ENCODE measurements at places on chromosomes 7 and 10.

GRCh38 chr10:43257347-43258210 is 9.3 kb downstream of the RASGEF1A start:
- DNase-seq = no peak

- DNase-seq = no peak
These were observed 813.0 kb downstream of the TYW1 start for GRCh38 chr7:67809586-67809985.

- DNase-seq = no peak
These were observed 124.4 kb upstream of the KIF5B start for GRCh38 chr10:32180390-32181280.

- no peak for DNase-seq
These were observed 104.6 kb upstream of the PPIF start for GRCh38 chr10:79242620-79243152.

- DNase-seq = peak; percentile 64
These were observed 34.0 kb downstream of the TMEM270 start for GRCh38 chr7:73894733-73895551.

- DNase-seq = no peak
These were observed 91.4 kb upstream of the CAPZA2 start for GRCh38 chr7:116770941-116771340.

- no peak for DNase-seq
These were observed 89.1 kb downstream of the MMRN2 start for GRCh38 chr10:86868353-86868752.

GRCh38 chr10:821322-821721 is 110.2 kb downstream of the LARP4B start:
- DNase-seq = no peak

- DNase-seq = no peak
These were observed 25.0 kb downstream of the SPAG6 start for GRCh38 chr10:22370320-22370719.

DNA sequence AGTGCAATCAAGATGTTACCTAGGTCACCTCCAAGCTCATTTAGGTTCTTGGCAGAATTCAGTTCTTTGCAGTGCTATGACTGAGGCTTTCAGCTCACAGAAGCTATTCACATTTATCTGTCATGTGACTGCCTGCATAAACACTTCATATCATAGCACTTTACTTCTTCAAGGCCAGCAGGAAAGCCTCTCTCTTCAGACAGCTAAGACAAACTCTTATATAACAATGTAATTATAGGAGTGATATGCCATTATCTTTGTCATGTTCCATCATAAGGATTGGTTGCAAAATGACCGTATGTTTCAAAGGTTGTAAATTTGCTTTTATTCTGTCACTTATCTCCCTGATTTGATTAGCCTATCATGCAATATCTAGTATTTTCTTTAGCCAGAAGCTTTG is 78.8 kb upstream of the TMEM196 start:
- DNase-seq = no peak

DNA sequence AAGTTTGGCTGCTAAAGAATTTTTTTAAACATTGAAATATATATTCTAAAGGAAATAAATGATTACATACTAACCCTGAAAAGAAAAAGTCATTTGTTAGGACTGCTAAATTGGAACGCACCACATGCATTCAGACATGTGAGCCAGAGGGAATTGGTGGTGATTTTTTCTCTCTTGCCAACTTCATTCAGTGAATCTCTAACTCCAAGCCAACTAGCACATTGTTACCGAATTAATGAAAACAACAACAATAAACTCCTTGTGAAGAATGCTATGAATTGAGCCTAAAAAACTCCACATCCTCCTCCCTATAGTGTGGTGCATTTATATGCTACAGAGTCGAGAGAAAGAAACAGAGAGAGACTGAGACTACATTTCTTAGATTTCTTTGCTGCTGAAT is 135.5 kb upstream of the CACNA2D1 start:
- no peak for DNase-seq

DNA sequence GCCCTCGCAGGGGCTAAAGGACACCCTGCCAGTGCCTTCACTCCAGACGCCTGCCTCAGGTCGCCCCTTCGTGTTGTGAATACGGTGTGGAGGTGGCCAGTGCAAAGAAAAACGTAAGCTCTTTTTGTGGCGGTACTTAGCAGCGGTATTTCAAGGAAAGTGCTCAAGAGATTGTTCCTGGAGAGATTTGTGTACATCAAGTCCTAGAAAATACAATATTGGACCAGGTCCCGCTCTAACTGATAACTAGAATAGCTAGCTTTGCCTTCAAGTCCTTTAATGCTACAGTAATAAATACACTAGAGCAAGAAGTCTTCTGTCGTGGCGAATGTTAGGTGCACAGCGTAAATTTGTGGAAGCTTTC is 689 bp downstream of the PLCE1 start:
- DNase-seq = no peak

- no peak for DNase-seq
These were observed 716.1 kb downstream of the PARD3 start for GRCh38 chr10:34098821-34099567.

- DNase-seq = no peak
These were observed 40.6 kb downstream of the SH3PXD2A start for GRCh38 chr10:103814626-103815370.

DNA sequence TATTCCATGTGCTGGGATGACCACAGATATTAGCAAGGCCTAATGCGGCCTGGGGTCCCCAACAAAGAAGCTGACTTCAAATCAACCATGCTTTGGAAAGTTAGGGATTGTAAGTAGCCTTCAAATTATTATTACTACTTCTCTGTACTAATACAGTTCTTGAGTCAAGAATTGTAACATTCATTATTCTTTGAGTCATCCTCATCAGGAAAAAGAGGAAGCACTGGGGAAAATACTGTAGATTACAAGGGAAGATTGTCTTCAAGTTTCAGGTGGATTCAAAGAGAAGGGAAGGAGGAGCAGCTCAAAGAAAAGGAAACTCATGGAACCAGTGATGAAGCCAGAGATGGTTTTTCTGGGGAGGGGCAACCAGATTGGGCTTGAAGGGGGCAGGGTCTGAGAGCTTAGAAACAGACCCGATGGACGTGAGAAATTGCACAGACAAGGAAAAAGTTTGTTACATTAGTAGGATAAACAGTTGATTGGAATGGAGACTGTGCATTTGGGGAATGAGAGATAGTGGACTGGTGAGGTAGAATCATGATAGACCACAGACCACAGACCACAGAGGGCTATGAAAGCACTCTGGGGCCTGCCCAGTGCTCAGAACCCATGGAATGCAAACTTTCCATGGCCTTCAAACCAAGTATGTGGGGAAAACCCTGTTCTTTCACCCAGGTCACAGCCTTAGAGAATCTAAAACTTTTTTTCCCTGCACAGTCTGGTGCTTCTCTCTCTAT is 209.9 kb downstream of the ZNF365 start:
- no peak for DNase-seq

GRCh38 chr10:112851588-112852211 is 98.3 kb upstream of the TCF7L2 start:
- DNase-seq = no peak

- no peak for DNase-seq
These were observed 60.4 kb downstream of the C10orf67 start for GRCh38 chr10:23284155-23284554.

DNA sequence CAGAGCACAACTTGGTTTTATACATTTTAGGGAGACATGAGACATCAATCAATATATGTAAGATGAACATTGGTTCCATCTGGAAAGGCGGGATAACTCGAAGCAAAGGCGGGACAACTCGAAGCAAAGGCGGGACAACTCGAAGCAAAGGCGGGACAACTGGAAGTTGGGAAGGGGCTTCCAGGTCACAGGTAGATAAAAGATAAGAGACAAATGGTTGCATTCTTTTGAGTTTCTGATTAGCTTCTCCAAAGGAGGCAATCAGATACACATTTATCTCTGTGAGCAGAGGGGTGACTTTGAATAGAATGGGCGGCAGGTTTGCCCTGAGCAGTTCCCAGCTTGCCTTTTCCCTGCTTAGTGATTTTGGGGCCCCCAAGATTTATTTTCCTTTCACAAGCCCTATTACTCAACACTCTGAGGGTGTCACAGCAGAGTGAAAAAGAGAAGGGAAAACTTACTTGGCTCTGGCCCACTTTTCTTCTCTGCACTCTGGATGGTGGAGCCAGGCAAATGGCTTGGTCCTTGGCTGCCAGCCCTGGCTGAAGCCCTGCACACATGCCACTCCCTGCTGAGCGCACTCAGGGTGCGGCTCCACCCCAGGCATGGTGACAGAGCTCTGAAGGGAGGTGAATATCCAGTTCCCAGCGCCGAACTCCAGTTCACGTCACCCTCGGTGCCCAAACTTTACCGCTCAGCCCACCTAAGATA is 46.7 kb downstream of the PARD3 start:
- no peak for DNase-seq

- DNase-seq = peak; percentile 20
These were observed 19.9 kb downstream of the TCAF1 start for GRCh38 chr7:143882020-143882603.

DNA sequence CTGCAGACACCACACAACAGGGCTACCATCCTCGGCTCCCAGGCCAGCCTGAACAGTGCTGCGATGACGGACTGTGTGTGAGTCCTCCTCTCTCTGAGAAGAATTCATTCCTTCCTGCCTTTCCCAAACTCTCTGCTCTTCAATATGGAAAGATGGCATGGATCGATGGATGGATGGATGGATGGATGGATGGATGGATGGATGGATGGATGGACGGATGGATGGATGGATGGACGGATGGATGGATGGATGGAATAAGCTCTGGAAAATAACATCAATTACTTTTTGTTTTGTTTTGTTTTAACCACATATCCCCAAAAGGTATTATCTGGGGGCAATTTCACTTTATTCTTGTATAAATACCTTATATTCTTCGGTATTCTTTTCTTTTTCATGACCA is 151.9 kb downstream of the AKR1D1 start:
- no peak for DNase-seq

DNA sequence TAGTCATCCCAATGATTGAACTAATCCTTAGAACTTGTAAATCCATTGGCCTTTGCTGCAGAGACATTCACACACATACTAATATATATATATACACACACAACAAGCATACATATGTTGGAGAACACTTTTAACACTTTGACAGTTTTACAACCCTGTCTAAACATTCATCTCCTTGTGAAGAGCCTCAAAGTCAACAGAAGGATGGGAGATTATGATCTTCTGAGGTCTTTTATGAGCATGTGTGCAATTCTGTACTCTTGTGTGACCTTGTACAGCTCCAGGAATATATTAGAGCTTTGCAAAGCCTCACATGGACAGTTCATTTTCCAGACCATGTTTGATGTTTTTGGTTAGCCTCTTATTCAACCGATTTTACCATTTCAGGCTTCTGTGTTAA is 589.0 kb downstream of the NXPH1 start:
- no peak for DNase-seq

DNA sequence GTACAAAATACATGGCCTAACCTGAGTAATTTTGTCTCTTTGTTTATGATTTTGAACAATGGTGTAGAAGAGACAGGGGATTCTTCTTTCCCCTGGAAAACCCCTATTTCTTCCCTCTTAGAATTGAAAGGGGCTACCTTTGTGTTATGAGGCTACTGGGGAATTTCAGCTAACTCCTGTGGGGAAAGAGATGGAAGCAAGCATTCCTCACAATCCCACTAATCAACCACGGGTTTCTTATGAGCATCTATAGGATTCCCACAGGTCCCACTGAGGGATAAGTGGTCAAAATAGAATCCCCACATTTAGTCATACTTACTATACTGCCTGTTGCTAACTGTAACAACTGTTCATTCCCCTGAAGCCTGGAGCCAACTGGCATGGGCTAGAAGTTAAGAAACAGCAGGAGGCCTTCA is 32.2 kb upstream of the ITGB8 start:
- no peak for DNase-seq

- DNase-seq = no peak
These were observed 1158.0 kb upstream of the C7orf33 start for GRCh38 chr7:147432576-147432975.

- DNase-seq = peak; percentile 4
These were observed 54.3 kb downstream of the LRRC18 start for GRCh38 chr10:48885376-48885775.

- no peak for DNase-seq
These were observed 191.9 kb upstream of the AGK start for GRCh38 chr7:141359262-141359661.

DNA sequence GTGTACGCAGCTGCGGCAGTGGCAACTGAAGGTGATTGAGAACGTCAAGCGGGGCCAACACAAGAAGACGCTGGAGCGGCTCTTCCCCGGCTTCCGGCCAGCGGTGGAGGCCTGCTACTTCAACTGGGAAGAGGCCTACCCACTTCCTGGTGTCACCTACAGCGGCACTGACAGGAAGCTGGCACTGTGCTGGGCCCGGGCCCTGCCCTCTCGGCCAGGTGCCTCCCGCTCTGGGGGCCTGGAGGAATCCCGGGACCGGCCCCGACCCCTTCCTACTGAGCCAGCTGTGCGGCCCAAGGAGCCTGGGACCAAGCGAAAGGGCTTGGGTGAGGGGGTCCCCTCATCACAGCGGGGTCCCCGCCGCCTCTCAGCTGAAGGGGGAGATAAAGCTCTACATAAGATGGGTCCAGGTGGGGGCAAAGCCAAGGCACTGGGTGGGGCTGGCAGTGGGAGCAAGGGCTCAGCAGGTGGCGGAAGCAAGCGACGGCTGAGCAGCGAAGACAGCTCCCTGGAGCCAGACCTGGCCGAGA is 6.5 kb downstream of the ZSWIM8 start:
- no peak for DNase-seq

- no peak for DNase-seq
These were observed 99.5 kb downstream of the CAMK1D start for GRCh38 chr10:12448729-12449391.

DNA sequence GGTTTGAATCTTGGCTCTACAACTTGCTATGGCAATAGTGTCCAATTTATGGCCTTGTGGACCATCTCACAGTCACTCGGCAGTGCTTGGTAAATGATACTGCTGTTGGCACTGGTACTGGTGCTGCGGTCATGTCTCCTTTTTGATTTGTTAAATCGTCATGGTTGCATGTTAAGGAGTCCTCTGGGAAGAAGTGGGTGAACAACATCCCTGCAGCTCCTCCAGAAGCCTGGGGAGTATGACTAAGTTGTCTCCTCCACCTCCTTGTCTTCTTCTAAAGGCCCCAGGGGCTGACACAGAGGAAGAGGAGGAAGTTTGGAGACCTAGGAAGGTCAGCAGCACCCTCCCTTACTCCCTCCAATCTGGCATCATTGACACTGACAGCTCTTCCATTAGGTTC is 8.5 kb downstream of the ITPRIP start:
- peak; percentile 71 for DNase-seq
